ENCODE measurements at places on chromosomes 2 and 18.

- DNase-seq: no peak
Measured at GRCh38 chr18:55289048-55289447, 298.9 kb downstream of the TCF4 start.

GRCh38 chr2:234861841-234862735 is 89.7 kb upstream of the SH3BP4 start:
- no peak for DNase-seq

GRCh38 chr2:108898315-108899082 is 90.5 kb downstream of the EDAR start:
- no peak for DNase-seq

- no peak for DNase-seq
Measured at GRCh38 chr2:74745766-74746165, 88.2 kb upstream of the HK2 start.

GRCh38 chr2:120576509-120577474 is 158.9 kb upstream of the GLI2 start:
- DNase-seq: no peak

GRCh38 chr2:69628325-69629021 is 15.1 kb downstream of the AAK1 start:
- no peak for DNase-seq

DNA sequence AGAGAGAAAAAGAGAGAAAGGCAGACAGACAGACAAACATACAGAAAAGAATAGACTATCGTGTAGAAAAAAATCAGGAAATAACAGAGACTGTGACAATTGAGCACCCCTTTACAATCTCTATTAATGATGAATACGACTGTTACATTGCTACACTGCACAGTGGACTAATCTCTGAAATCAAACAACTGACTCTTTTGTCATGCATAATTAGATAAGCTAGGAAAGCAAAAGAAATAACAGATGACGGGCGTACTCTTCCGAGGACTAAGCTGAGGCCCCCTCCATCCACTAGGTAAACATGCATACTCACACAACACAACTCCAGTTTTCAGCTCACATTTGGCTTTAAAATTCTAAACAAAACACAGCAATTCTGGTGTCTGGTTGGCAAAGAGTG is 267.0 kb downstream of the NOL4 start:
- no peak for DNase-seq

DNA sequence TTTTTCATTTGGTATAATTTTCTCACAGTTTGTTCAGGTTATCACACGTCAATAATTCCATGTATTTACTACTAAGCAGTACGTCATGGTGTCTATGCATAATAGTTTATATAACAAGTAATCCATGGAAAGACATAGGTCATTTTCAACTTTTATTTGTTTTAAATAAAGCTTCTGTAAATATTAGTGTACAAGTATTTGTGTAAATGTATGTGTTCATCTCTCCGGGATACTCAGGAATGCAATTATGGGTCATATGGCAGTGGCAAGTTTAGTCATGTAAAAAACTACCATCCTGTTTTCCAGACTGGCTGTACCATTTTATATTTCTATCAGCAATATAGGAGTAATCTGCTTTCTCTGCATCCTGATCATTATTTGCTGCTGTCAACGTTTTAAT is 231.1 kb upstream of the ZNF804A start:
- no peak for DNase-seq

- DNase-seq: no peak
Measured at GRCh38 chr2:204317640-204318039, 227.6 kb upstream of the PARD3B start.

GRCh38 chr2:206548383-206548782 is 93.9 kb upstream of the FAM237A start:
- DNase-seq: no peak

DNA sequence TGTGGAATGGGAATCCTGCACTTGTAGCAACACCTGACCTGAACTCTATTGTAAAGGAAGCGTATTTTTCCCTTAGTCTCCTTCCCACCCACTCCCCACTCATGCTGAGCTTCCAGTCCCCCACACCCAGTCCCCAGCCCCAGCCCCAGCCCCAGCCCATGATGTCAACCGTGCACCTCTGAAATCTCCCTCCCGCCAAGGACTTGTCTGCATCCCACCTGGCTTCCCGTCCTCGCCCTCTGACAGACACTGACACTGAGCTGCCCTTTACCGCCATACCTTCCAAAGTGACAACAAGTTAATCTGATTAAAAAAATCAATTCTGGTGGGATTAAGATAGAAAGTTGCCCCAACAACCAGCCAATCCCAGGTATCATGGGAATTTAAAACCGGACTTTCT is 213.6 kb upstream of the CELF4 start:
- DNase-seq: no peak

DNA sequence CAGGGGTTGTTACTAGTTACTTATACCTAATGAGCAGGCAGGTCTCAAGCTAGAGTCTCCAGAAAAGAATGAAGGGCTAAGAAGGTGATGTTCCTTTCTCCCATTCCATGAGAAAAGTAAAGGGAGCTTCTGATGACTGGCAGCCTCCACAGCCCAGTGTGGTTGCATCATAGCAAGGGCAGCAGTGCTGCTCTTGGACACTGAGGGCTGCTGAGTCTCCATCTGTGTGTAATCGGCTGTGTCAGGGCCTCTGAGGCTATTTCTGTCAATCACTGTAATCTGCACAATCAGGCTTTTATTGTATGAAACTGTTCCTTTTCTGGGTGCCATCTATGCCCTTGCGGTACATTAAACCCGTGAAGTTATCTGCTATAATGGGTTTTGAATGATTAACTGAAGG is 164.1 kb upstream of the FBXO11 start:
- no peak for DNase-seq

- DNase-seq: peak; percentile 75
Measured at GRCh38 chr2:95346231-95346737, 49.1 kb downstream of the KCNIP3 start.

DNA sequence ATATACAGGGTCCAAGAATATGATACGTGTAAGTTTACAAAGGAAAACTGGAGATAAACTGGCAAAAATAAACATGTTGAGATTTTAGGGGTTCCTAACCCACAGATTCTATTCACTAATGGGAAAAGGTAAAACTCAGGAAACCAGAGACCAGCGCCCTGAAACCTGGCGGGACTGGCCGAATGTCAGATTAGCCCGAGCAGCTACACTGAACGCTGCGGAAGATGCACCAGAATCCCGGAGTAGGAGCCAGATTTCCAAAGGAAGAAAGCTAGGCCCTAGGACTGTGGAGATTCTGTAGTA is 679 bp upstream of the WDR75 start:
- DNase-seq: no peak

- no peak for DNase-seq
Measured at GRCh38 chr2:36789181-36789804, 92.8 kb downstream of the VIT start.

- DNase-seq: no peak
Measured at GRCh38 chr18:50721451-50722120, 98.2 kb downstream of the MRO start.

- no peak for DNase-seq
Measured at GRCh38 chr18:54532962-54533361, 58.1 kb upstream of the DYNAP start.

Measured in NCI-H226 (cell line).